GM06990 (cell line): ENCODE measurements at places on chromosomes 7 and 10.
A peak's percentile ranks its signal among the peaks of the same experiment; 100 is the strongest.

- DNase-seq: no peak
Observed at GRCh38 chr7:145434811-145435210, 599.0 kb upstream of the TPK1 start.

DNA sequence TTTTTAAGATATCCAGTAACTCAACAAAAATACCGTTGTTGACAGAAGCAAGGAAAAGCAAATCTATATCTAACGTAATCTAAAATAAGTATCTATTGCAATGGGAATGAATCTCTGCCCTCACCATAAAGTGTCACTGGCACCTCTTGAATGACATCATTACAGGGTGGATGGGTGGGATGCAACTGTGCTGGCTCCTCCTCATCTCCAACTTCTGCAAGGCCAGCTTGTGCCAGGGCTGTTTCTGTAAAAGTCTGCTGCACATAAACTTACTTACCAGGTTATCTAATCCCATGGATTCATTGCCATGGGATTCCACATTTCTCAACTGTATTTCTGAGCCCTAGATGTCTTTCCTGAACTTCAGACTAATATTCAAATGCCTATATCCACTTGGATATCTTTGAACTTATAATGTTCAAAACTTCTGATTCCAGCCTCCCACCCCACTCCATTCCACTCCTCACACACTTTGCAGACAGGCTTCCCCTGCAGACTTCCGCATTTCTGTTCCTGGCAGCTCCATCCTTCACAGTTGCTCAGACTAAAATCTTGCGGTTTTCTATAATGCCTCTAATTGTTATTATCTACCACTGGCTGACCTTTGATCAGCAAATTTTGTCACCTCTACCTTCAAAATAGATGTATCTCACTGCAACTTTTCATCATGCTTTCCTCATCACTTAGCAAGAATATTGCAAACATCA lies 10.7 kb downstream of the FGL2 start:
- no peak for DNase-seq

- DNase-seq: no peak
Observed at GRCh38 chr7:158289761-158290523, 297.7 kb downstream of the PTPRN2 start.

DNA sequence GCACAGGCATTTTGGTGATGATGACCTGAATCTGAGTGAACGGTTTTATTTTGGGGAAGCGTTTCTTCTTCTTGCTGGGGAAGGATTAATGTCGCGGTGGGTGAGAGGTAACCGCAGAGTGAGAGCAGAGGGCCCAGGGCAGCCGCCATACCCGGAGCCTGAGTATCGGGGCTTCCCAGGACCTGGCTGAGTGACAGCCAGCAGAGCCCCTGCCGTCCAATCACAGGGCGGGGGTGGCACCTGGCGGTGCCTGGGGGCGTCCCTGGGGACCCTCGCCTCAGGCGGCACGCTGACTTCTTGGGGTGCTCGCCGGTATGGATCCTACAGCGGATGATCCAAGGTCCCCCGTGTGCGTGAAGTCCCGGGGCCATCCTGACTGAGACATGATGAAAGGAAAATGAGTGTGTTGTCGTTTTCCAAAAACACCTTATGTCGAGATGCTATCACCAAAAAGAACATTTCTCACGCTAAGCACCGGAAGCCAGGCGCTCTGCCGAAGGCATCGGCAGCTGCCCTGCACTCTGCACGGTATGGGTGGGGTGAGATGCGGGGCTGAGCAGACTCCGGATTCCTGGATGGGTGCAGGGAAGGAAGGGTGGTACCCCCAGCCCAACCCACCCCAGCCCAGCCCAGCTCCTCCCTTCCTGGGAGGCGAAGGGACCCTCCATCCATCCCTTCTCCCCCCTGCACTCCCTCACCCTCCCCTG lies 227.9 kb upstream of the SHH start:
- DNase-seq: no peak

DNA sequence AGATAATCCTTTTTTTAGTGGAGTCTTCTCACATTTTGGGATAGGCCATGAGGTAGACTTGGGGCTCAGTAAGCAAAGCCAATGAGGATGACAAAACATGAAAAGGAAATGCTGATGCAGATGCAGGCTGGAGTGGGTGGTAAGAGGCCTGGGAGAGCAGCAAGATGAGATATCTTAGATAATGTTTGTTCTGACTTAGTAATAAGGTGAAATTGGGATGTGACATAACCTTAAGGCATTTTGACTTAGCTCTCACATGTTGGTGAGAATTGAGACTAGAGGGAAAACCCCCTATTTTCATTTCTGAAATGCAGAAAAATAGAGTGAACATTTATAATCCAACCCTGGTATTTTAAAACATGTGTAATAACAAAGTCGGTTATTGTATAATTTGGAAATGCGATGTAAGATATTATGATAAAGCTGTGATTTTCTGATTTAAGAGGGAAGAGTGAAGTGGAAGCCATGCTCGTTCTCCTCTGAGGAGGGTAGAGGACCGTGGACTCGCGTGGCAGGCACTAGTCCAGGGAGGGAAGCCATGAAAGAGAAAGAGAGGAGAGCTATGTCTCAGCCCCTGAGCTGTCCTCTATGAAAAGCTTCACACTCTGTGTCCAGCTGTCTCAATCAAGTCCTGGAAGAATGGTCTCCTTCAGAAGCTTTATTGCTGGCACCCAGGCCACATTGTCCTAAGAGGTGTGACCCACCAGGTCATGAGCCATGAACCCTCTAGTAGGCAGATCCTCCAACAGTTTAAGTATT lies 57.3 kb downstream of the ST7 start:
- DNase-seq: peak; percentile 54

DNA sequence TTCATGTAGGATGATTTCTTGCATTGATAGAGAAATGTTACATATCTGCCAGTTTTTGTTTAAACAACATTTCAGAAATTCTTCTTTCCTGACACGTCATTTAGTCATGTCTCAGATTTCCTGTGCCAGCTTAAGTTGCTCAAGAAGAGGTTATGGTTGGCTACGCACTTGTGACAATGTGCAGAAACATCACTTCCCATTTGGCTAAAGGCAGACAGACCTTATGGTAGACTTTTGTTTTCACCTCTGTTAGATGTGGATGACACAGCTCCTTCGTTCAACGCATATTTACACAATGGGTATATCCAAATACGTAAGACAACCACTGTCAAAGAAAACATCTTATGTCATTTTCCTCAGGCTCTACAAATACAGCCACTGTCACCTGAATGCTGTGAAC lies 125.8 kb downstream of the DOCK4 start:
- peak; percentile 57 for DNase-seq

DNA sequence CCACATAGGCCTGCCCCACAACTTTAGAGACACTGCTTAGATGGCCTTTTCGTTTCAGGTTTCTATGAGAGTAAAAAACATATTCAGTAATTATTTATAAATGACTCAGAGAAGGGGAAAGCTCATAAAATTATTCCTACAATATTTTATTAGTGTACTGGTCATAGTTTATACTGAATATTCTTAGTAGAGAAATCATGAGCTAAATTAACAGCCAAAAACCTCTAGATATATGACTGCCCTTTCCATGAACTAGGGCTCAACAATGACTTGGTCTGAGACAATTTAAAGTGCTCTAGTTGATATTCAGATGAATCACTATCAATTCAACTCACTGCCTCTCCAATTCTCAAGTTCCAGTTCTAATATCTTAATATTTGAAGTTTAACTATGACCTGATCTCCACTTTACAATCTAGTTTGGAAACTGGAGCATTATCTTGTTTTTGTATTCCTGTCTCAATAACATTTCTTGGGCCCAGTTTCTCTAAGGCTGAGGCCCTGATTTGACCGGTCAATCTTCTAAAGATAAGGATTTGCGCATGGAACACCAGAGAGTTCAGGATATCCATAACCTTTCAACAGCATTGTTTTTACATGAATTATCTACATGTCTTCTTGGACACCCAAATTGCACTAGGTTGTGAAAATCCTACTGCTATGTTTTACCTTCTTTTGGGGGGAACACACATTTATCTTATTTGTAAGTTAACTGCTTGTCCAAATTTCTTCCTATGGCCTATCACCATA lies 141.6 kb downstream of the DGKB start:
- DNase-seq: no peak

GRCh38 chr7:129911790-129912189 lies 41.0 kb downstream of the UBE2H start:
- no peak for DNase-seq
